Activated T-helper 2 cell treated with anti-CD3 and anti-CD28 coated beads, Interferon-gamma antibody, Interleukin-2, Interleukin-4, amounts not matched to agents 10 μg/mL and 5 μg/mL and 100 μg/mL, durations not matched to agents 14 hours and 24 hours and 36 hours (primary cell): ENCODE measurements at places on chromosomes 5 and 9. TPM values are rescaled to one million over a fixed set of nuclear protein-coding genes. Genes with fewer than 3 reads are reported as not detected.
A peak's percentile ranks its signal among the peaks of the same experiment; 100 is the strongest.

DNA sequence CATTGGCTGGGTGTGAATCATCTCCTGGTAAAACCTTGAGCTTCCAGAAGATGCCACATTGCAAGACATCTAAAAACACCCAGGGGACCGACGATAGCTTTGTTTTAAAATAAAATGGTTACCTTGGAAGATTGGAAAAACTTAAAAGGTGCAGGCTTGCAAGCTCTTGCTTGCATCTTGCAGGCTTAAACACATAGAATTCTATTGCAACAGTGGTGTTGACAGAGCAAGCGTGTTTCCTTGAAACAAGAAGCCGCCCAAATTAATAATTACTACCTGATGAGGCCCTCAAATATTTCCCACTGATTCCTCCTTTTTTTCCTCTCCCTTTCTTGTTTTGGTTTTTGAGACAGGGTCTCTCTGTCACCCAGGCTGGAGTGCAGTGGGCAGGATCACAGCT lies 137.1 kb upstream of the BASP1 start:
- no peak for DNase-seq
- no peak overlapping the region for H3K27ac ChIP-seq
- H3K36me3 ChIP-seq, result no peaks in the 10 kb centered on the region
- no peak overlapping the region for H3K4me3 ChIP-seq
- no peaks in the 10 kb centered on the region for H3K4me1 ChIP-seq

NTRK2 gene
- 1.6 TPM in 2 replicates for total RNA-seq

RNF183 gene
- 0.30 TPM in 1 of 2 replicates, not detected in the other for total RNA-seq

- H3K4me3 ChIP-seq, result no peak overlapping the region
- H3K4me1 ChIP-seq, result no peaks in the 10 kb centered on the region
- DNase-seq, result no peak
- H3K36me3 ChIP-seq, result no peaks in the 10 kb centered on the region
- H3K27me3 ChIP-seq, result no peaks in the 10 kb centered on the region
These were observed 180.4 kb downstream of the GAS1 start for GRCh38 chr9:86766912-86767311.

DNA sequence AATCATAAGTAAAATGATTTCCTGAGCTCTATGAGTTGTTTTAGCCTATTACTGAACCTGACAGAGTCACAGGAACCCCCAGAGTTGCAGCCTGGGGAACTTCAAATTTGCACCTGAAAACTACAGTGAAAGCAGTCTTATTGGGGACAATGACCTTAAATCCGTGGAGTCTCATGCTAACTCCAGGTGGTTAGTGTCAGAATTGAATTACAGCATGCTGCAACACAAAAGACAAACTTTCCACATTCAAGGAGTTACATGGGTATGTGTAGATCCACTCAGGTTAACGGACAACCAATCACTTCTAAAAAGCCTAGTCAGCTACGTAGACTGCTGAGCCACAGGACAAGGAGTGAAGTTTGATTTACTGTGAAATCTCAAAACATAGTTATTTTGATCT lies 49.7 kb downstream of the PLPP1 start:
- no peak for DNase-seq
- H3K27ac ChIP-seq, result no peak overlapping the region
- H3K36me3 ChIP-seq, result peaks cover 38% of the 10 kb centered on the region

- peaks cover 27% of the 10 kb centered on the region for H3K27me3 ChIP-seq
- H3K36me3 ChIP-seq, result no peaks in the 10 kb centered on the region
- no peak overlapping the region for H3K27ac ChIP-seq
These were observed 85.4 kb upstream of the NR4A3 start for GRCh38 chr9:99736291-99736690.

GRCh38 chr9:107175041-107175440 lies 108.0 kb upstream of the RAD23B start:
- peaks cover 14% of the 10 kb centered on the region for H3K27me3 ChIP-seq
- peaks cover 25% of the 10 kb centered on the region for H3K4me1 ChIP-seq
- no peak overlapping the region for H3K27ac ChIP-seq
- H3K4me3 ChIP-seq, result no peak overlapping the region
- no peaks in the 10 kb centered on the region for H3K36me3 ChIP-seq

GRCh38 chr9:127049044-127049443 lies 73.4 kb downstream of the ANGPTL2 start:
- peak; percentile 24 for DNase-seq
- H3K4me1 ChIP-seq, result peaks cover 24% of the 10 kb centered on the region
- H3K27ac ChIP-seq, result no peak overlapping the region
- peak overlapping the region; percentile 31 for H3K4me3 ChIP-seq

DNA sequence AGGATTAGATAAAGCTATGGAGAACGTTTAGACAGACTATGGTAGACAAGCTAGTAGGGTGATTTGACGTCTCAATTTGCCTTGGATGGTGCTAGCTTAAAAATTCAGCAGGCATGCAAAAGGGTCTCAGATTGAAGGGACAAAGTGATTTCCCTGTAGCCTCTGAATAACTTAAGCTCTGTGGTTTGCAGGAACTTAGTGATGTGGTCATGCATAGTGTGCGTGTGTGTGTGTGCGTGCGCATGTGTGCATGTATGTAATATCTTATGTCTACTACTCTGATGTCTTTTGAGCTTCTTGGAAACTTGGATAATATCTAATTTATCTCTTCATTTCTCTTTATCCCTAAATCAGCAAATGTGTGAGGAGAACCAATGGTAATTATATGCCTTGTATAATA lies 183.6 kb upstream of the TNC start:
- H3K4me3 ChIP-seq, result no peak overlapping the region
- no peaks in the 10 kb centered on the region for H3K36me3 ChIP-seq
- no peak for DNase-seq
- H3K27me3 ChIP-seq, result no peaks in the 10 kb centered on the region

GRCh38 chr5:637581-638450 lies 25.7 kb downstream of the CEP72 start:
- no peak overlapping the region for H3K27ac ChIP-seq
- H3K27me3 ChIP-seq, result no peaks in the 10 kb centered on the region
- H3K4me1 ChIP-seq, result no peaks in the 10 kb centered on the region
- DNase-seq, result no peak
- peaks cover 48% of the 10 kb centered on the region for H3K36me3 ChIP-seq

- no peaks in the 10 kb centered on the region for H3K36me3 ChIP-seq
- no peaks in the 10 kb centered on the region for H3K4me1 ChIP-seq
- H3K4me3 ChIP-seq, result no peak overlapping the region
- H3K27me3 ChIP-seq, result no peaks in the 10 kb centered on the region
- no peak overlapping the region for H3K27ac ChIP-seq
These were observed 182.3 kb upstream of the RIOK2 start for GRCh38 chr5:97365163-97365845.

DNA sequence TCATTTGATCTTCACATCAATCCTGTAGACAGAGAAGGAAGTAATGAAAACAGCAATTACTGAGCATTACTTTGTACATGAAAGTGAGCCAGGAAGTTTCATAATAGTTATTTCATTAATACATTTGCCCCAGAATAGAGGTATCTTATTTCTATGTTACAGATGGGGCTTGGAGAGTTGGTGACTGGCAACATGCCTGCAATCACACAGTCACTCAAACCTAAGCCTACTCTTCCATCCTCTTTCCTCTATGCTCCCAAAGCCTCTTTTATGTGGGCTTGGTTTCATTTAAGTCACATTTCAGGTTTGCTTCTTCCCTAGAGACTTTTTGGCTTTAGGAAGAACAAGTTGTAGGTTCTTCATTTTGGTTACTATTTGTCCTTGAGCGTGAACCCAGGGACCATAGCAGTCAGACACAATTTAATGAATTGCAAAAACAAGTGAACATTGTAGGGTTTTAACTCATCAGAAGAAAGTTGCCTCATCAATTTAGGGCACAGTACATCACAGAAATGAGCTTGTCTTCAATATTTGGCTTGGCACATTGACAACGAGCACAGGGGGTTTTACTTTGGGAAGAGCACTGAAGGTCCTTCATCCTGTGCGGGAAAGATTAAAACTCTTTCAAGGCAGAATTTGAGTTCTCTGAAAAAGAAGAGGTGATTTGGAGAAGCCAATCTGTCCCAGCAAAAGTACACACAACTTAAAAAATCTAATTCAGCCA lies 381.1 kb downstream of the TMEM38B start:
- DNase-seq, result no peak
- H3K27ac ChIP-seq, result no peak overlapping the region
- H3K4me1 ChIP-seq, result no peaks in the 10 kb centered on the region

DNA sequence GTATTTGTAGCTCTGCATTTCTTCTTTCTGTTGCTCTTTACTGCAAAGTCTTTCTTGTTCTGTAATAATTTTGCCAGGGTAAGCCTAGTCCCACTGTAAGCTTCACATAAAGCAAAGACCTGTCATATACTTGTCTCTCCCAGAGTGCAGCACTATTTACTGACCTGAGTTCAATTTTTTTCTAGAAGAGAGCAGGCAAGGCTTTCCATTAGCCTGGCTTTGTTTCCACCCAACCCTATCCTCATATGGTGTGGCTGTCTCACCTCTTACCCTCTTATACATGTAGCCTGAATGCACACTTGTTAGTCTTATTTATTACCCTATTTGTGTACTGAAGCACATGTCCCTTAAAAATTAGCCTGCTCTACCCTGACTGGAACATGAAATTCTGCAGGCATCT lies 170.4 kb downstream of the EFNA5 start:
- H3K4me3 ChIP-seq, result no peak overlapping the region
- peaks cover 10% of the 10 kb centered on the region for H3K27me3 ChIP-seq
- peaks cover 8% of the 10 kb centered on the region for H3K36me3 ChIP-seq
- H3K27ac ChIP-seq, result no peak overlapping the region

CDH6 gene
- not detected in 2 replicates for total RNA-seq

SLC23A1 gene
- 2.1 and 4.2 TPM in 2 replicates for total RNA-seq

FAM151B gene
- total RNA-seq, result 0.43 and 0.76 TPM in 2 replicates

- no peaks in the 10 kb centered on the region for H3K36me3 ChIP-seq
- no peak for DNase-seq
- H3K27ac ChIP-seq, result no peak overlapping the region
- no peaks in the 10 kb centered on the region for H3K4me1 ChIP-seq
- H3K27me3 ChIP-seq, result no peaks in the 10 kb centered on the region
- no peak overlapping the region for H3K4me3 ChIP-seq
These were observed 86.6 kb downstream of the MED27 start for GRCh38 chr9:131992906-131993657.

SLC45A2 gene
- total RNA-seq, result not detected in 2 replicates

GRCh38 chr9:130292106-130292505 lies 26.5 kb downstream of the HMCN2 start:
- H3K27me3 ChIP-seq, result no peaks in the 10 kb centered on the region
- DNase-seq, result no peak
- no peaks in the 10 kb centered on the region for H3K4me1 ChIP-seq
- no peak overlapping the region for H3K27ac ChIP-seq
- no peaks in the 10 kb centered on the region for H3K36me3 ChIP-seq

LTC4S gene
- total RNA-seq, result 0.62 and 3.2 TPM in 2 replicates

DNA sequence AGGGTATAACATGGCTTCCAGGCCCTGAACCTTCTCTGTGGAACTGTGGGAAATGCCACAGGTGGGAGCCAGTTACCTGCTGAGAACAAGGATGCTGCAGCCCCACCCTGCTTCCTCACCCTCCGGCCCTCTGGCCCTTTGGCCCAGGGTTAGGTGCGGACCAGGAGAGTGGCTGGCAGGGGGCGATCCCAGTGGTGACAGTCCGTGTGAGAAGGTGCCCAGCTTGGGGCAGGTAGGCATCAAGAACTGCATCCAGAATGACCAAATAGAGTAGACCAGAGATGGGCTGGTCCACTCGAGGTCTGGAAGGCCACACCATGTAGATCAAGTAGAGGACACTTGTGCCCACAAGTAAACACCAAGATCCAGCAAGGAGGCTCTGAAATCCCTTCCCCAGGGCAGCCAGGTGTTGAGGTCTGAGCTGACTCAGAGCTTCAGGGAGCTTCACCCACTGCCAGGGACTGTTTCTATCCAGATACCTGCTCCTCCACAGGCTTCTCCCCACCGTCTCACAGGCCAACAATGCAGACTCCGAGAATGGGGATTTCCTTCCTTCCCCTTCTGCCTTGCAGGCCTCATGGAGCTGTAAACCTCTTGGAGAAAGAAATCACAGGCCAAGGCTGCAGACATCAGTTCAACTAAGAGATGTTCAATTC lies 61.4 kb upstream of the ZSWIM6 start:
- peaks cover 4% of the 10 kb centered on the region for H3K27me3 ChIP-seq
- no peak overlapping the region for H3K4me3 ChIP-seq
- DNase-seq, result no peak

FCHO2 gene
- 1.3 and 1.6 TPM in 2 replicates for total RNA-seq

CCDC152 gene
- total RNA-seq, result 5.5 and 6.0 TPM in 2 replicates

GRCh38 chr9:121281614-121282276 lies 13.8 kb downstream of the GSN start:
- no peaks in the 10 kb centered on the region for H3K36me3 ChIP-seq
- no peak overlapping the region for H3K27ac ChIP-seq
- no peak for DNase-seq
- no peak overlapping the region for H3K4me3 ChIP-seq
- peaks cover 1% of the 10 kb centered on the region for H3K27me3 ChIP-seq

DNA sequence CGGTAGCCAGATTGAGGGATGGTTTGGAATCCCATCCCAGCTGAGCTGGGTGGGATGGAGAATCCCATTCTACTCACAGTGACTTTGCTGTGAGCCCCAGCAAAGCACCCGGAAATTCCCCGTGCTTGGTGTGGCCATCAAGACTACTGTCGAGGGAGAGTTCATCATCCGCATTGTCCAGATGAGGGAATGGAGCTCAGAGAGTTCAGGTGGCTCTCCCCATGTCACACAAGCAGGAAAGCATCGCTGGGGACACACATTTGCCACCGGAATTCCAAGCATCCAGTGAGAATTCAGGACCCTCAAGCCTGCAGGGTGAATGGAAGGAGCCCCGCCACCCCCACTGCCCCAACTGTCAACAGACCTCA lies 54.4 kb downstream of the HRH2 start:
- no peaks in the 10 kb centered on the region for H3K27me3 ChIP-seq
- H3K4me3 ChIP-seq, result no peak overlapping the region
- peaks cover 53% of the 10 kb centered on the region for H3K36me3 ChIP-seq
- H3K4me1 ChIP-seq, result peaks cover 4% of the 10 kb centered on the region

GRCh38 chr5:135140446-135141204 lies 106.6 kb upstream of the PITX1 start:
- H3K27ac ChIP-seq, result no peak overlapping the region
- peaks cover 3% of the 10 kb centered on the region for H3K27me3 ChIP-seq
- H3K4me1 ChIP-seq, result no peaks in the 10 kb centered on the region

DNA sequence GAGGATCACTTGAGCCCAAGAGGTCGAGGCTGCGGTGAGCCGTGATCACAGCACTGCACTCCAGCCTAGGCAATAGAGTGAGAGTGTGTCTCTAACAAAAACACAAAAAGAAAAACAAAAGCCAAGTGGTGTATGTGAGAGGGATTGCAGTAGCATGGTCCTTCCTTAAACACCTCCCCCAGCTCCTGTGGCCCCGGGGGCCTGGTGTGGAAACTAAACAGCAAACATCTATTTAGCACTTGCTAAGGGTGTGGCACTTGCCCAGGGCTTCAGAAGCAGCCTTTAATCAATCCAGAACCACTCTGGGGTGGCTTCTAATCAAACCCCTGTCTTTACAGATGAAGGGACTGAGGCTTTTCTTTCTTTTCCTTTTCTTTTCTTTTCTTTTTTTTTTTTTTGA lies 4.4 kb upstream of the FBP1 start:
- H3K4me3 ChIP-seq, result no peak overlapping the region
- no peaks in the 10 kb centered on the region for H3K36me3 ChIP-seq
- DNase-seq, result no peak
- H3K4me1 ChIP-seq, result peaks cover 6% of the 10 kb centered on the region
